Activated naive CD8-positive, alpha-beta T cell treated with anti-CD3 and anti-CD28 coated beads, Interleukin-2, amount 10 ng/mL, durations not matched to agents 7 days and 5 days (primary cell): ENCODE measurements at places on chromosomes 2 and 18. TPM values are rescaled to one million over a fixed set of nuclear protein-coding genes. Genes with fewer than 3 reads are reported as not detected.

GRCh38 chr2:81644189-81644588 lies 1339.6 kb upstream of the LRRTM1 start:
- H3K27me3 ChIP-seq: peaks cover 1% of the 10 kb centered on the region
- no peak overlapping the region for H3K27ac ChIP-seq
- no peaks in the 10 kb centered on the region for H3K4me1 ChIP-seq
- no peak for DNase-seq
- H3K36me3 ChIP-seq: no peaks in the 10 kb centered on the region
- H3K4me3 ChIP-seq: no peak overlapping the region

DNA sequence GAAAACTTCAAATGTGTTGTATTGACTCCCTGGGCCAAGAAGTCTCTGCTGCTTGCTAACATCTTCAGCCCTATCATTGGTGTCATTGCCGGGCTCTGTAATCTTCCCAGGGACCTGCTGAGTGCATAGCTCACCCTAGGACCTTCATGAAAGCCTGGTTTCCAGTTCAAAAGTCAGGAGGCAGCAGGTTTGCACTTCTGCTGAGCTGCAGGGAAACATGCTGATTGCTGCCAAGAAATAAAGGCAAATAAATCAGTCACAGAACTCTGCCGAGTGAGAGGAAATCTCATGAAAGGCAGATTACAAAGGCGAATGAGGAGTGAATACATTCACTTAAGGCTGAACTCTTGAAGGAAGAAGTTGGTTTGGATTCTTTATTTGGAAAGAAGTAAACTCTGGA lies 1947.6 kb upstream of the CELF4 start:
- H3K27ac ChIP-seq: no peak overlapping the region
- no peak overlapping the region for H3K4me3 ChIP-seq
- H3K27me3 ChIP-seq: no peaks in the 10 kb centered on the region
- DNase-seq: no peak

The EPHA4 gene
- total RNA-seq: 36.4 TPM

GRCh38 chr2:17558053-17558452 lies 17.6 kb downstream of the VSNL1 start:
- peaks cover 10% of the 10 kb centered on the region for H3K27me3 ChIP-seq
- no peaks in the 10 kb centered on the region for H3K36me3 ChIP-seq
- H3K4me3 ChIP-seq: no peak overlapping the region
- DNase-seq: no peak

The TTR gene
- not detected for total RNA-seq

The LRRC30 gene
- not detected for total RNA-seq

The UNC80 gene
- not detected for total RNA-seq

The UGT1A10 gene
- total RNA-seq: not detected

The RAB6C gene
- 0.11 TPM for total RNA-seq

GRCh38 chr18:58091099-58091611 lies 47.1 kb downstream of the NEDD4L start:
- DNase-seq: no peak
- peaks cover 4% of the 10 kb centered on the region for H3K27me3 ChIP-seq
- H3K4me1 ChIP-seq: peaks cover 7% of the 10 kb centered on the region
- H3K4me3 ChIP-seq: no peak overlapping the region
